ENCODE measurements at places on chromosomes 16 and 17.

DNA sequence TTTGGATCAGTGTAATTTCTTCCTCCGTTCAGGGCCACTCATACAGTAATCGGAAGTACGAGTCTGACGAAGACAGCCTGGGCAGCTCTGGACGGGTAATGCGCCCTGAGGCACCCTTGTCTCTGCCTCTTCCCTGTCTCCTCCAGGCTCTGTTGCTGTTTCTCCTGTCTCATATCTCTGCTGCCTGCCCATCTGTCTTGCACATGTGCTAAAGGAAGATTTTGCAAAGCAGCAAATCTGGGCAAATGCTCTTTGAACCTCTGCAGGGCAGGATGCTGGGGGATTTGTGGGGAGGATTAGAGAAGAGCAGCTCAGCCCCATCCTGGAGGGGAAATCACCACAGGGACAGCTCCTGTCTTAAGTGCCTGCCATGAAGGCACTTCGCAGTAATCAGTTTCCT, 32.4 kb upstream of the POLR3E start:
- no peak for DNase-seq

- DNase-seq = no peak
These were observed 79.0 kb upstream of the CDH11 start for GRCh38 chr16:65200857-65201256.

DNA sequence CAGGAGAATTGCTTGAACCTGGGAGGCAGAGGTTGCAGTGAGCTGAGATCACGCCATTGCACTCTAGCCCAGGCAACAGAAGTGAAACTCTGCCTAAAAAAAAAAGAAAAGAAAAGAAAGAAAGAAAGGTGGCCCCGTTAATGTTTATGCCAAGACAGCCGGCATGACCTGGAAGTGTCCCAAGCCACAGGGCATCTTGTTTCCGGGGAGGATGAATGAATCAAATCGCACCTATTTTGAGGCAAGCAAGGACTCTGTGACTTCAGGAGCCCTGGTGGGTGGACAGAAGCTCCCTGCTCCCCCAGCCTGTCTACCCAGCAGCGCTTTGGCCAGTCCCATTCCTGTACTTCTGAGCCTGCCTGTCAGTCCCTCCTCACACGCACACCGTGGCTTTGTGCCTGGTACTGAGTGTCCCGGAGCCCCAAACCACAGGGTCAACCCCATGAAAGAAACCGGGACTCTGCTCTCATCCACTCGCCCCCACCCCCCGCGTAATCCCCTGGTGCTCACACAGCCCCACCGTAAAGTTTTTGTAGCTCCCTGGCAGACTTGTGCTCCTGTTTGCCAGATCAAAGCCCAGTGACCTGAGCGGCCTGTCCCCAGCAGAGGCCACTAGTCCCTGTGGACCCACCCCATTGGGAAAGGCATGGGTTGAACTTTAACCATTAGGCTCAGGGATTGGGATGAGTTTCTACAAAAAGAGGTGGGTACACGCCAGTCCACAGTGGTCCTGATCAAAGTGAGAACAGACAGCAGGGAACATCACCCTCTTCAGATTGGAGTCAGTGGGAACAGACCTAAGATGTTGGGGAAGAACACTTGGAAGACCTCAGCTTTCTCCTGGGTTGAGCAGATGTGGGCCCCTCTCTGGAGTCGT, 19.3 kb downstream of the CD2BP2 start:
- no peak for DNase-seq

DNA sequence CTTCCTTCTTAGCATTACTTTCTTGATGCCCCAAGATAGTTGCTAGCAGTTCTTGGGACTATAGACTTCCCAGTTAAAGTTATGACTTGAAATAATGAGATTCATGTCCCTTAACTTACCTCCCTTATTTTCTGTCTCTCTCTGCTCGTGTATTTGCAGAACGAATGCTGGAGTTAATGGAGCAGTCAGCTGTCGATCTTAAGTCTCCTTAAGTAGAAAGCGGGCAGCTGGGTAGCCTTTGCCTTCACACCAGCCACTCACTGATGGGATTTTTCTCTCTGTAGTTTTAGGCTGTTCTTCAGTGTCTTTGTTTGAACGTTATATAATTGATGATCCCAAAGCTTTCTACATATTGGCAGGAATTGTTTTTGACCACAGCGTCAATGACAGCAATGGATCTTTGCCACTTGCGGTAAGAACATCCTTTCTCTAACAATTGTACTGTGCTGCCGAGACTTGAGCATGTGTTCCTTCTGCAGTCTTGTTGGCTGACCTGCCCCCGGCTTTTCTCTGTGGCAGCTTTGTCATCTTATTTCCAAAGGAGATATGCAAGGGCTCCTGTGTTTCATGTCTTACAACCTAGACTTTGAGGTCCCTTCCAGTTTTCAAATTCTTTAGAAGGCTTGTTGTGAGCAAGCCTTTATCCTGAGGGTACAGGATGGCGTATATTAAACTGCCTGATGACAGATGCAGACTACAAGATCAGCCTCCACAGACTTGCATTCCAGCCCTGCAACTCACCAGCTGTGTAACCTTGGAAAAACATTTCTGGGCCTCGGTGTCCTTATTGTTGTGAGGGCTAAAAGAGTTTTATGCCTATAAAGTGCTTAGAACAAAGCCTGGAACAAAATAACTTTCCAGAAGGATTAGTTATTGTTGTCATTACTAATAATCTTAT, 25.1 kb upstream of the ABCA3 start:
- no peak for DNase-seq

- DNase-seq = no peak
These were observed 11.3 kb upstream of the COX10 start for GRCh38 chr17:14058051-14058450.

GRCh38 chr17:21287703-21288449, 3.4 kb downstream of the MAP2K3 start:
- DNase-seq = peak; percentile 96

DNA sequence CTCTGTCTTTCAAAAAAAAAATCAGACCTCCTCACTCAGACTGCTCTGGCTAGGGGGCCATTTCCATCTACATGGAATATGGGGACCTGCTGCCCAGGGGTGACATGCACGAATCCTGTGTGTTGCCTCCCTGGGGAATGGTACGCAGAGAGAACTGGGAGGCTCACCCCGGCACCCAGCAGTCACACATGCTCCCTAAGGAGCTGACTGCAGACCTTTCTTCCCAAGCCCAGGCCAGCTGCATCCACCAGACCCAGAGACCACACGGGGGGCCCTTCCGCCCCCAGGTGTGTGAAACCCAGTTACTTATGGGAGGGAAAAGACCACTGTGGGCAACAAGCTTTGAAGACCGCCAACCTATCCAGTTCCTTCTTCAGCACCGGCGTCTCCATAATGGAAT, 7.2 kb upstream of the NLRC3 start:
- DNase-seq = no peak

GRCh38 chr17:56742601-56743000, 91.1 kb downstream of the C17orf67 start:
- DNase-seq = no peak

- DNase-seq = no peak
These were observed 224.6 kb downstream of the CEP112 start for GRCh38 chr17:65967372-65967771.

GRCh38 chr17:34443619-34444469, 80.8 kb upstream of the CCL1 start:
- peak; percentile 3 for DNase-seq

- DNase-seq = no peak
These were observed 26.2 kb upstream of the FOXK2 start for GRCh38 chr17:82493226-82493781.

DNA sequence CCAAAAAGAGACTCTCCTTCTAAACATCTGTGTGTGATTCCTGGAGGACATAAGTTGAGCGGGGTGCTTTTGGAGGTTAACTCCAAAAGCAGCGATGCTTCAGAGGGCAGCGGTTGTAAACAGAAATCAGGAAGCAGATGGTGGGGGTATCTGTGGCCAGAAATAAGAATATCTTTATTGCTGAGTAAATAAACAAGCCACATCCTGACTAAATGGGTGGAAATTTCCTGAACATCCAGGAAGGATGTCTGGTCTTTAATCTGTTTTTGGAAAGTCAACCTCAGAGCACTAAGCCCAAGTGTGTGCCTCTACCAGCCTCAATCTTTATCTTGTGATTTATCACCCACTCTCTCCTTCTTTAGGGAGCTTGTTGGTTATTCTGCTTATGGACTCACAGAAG, 123.3 kb downstream of the CDH13 start:
- DNase-seq = no peak

GRCh38 chr17:47604598-47604927, 45.2 kb upstream of the KPNB1 start:
- DNase-seq = no peak

DNA sequence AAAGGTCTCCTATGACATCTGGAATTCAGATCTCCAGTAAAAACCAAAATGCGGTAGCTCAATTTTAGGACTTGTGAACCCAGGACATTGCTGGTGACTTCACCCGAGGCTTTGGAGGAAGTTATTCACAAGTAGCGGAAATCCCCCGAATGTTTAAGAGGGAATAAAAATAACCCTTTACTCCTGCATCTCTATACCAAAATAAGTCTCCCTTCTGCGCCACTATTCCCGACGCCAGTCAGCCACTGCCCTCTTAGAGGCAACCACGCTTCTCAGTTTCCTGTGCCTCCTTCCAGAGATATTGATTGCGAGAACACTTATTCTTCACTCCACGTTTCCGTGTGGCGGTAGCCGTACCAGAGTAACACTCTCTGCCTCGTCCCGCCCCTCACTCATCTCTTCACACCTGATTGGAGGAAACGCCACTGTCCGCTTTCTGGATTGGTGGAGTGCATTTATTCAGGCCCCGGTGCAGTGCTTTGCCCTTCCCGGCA, 27.4 kb downstream of the EMP2 start:
- peak; percentile 61 for DNase-seq
